ENCODE measurements at places on chromosomes 4 and X.

DNA sequence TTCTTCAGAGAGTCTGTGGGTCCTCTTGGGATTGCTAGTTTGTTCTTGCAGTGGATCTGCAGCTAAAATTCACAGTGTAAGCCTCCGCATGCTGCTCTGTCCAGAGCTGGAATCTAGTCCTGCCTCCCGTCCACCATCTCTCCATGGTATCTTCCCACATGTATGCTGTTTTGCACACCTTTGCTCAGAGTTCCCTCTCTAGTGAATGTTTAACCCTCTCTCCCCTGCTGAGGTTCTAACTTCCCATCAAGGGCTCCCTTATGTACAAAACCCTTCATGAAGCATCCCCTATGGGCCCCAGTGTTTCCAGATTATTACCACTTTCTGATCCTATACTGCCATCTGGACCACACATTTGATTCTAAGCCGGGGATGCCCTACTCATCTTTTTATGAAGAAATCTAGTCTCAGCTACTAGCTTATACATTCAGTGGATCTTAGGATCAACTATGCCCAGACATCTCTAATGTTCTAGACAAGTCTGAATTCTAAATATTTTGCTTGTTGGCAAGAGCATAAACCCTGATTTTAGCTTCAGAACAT is 157.3 kb downstream of the CPEB2 start:
- no peak for DNase-seq

DNA sequence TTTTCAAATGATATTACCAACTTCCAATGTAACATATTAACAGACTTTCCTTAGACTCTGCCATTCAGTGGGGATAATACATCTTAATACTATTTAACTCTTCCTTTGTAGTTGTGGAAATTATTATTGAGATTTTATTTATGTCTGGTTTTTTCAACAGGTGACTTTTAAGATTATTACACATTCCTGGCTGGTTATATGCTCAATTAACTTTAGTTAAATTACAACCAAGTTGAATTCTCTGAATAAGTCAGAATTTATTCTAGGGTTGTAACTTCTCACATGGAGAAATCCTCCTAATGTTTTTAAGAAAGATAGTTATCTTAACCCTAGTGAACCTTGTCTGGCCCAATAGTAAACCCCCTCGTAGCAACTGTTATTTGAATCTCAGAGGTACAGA is 107.3 kb downstream of the SLC10A6 start:
- no peak for DNase-seq

DNA sequence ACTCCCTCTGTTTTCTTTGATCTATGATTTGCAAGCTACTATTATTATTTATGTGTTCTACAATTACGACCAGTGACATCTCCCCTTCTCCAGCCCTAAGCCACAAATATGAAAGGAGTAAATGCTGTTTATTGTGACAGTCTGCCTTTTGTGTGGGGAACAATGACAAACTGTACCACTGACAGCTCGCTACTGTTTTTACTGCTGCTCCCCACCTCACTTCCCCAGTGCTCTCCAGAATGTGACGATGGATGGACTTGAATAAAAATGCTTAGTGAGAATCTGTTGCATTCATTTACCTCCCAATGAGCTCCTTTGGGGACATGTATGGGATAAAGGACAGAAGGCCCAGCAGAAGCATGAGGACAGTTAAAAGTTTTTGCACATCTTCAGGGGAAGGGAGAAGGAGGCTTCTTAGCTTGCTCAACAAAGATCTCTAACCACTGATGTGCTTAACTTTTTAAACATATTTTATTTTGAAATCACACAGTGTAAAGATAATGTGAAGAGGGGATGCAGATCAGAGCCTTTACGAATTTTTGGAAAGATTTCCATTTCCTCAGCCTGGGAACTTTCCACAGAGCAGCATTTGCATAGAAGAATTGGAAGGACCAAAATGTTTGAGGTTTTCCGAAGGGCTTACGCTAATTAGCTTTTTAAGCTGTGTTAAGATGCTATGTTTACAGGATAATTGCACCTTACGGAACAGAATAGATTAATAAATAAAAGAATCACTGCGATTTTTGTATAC is 485.1 kb upstream of the TENM3 start:
- no peak for DNase-seq

GRCh38 chr4:52869196-52869595 is 7.1 kb downstream of the RASL11B start:
- DNase-seq: no peak

DNA sequence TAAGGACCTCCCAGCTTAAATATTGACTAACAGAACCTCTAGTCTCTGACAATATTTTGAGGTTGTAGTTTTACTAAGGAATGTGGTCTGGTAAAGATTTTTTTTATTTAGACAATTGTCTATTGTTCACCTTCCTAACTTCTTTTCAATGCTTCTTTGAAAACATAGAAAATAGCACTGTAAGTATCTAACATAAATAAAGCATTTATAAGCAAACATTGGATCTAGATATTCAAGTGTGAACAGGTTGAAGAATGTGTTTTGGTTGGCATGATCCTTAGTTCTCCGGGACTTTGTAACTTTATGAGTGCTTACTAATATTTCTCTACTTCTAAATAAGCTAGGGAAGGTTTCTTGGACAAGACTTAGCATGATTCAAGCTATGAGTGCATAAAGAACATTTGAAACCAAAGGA is 285.4 kb upstream of the ARSJ start:
- DNase-seq: no peak

DNA sequence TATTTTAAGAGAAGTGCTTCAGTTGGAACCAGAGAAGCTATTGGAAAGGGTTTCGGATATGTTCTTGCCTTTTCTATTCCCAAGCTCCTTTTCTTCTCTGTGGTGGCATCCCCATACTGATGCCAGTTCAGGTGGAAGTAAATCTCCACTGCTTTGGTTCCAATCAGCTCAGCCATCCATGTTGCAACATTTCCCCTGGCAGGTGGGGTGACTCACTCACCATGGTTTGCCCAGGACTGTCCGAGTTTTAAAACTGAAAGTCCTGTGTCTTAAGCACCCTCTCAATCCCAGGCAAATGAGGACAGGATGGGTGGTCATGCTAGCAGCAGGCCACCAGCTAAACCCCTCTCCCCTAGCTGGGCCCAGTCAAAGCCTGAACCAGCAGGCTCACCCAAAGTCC is 15.1 kb downstream of the RAI2 start:
- DNase-seq: no peak

GRCh38 chrX:3141031-3141430 is 99.8 kb downstream of the ARSF start:
- DNase-seq: no peak

DNA sequence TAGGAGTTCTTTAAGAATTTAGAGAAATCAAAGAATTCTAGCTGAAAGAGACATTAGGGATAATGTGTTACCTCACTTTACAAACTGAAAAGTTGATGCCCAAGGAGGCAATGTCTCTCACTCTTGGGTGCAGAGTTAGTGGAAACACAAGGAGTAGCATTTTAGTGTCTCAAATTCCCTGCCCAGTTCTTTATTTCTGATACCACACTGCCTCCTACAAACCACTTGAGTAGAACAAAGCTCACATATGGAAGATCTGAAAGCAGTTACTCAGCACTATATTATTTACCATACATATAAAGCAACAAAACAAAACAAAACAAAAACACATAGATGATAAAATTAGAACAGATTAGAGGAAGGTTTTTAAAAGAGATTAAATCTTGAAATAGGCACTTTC is 124.2 kb downstream of the REELD1 start:
- no peak for DNase-seq

DNA sequence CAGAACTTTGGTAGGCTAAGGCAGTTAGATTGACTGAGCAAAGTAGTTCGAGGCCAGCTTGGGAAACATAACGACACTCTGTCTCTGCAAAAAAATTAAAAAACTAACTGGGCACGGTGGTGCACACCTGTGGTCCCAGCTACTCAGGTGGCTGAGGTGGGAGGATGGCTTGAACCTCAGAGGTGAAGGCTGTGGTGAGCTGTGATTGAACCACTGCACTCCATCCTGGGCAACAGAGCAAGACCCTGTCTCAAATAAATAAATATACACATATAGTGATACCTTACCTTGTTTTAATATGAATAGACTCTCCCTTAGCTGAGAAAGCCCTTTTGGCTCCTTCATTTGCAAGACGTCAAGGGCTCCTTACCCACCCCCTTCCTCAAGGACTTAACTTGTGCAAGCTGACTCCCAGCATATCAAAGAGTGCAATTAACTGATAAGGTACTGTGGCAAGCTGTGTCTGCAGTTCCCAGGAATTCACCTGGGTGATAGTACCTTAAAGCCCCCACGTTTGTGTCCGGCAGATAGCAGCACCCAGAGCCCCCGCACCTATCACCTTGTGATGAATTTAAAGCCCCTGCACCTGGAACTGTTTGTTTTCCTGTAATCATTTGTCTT is 655.6 kb upstream of the GALNTL6 start:
- DNase-seq: no peak

DNA sequence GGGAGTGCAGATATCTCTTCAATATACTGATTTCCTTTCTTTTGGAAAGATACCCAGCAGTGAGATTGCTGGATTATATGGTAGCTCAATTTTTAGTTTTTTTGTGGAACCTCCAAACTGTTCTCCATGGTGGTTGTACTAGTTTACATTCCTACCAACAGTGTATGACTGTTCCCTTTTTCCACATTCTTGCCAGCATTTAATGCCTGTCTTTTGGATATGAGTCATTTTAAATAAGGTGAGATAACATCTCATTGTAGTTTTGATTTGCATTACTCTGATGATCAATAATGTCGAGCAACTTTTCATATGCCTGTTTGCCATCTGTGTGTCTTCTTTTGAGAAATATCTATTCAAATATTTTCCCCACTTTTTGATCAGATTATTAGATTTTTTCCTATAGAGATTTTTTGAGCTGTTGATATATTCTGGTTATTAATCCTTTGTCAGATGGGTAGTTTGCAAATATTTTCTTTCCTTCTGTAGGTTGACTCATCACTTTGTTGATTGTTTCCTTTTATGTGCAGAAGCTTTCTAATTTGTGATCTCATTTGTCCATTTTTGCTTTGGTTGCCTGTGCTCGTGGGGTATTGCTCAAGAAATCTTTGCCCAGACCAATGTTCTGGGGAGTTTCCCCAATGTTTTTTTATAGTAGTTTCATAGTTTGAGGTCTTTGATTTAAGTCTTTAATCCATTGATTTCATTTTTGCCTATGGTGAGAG is 552.7 kb downstream of the ZNF674 start:
- DNase-seq: no peak

DNA sequence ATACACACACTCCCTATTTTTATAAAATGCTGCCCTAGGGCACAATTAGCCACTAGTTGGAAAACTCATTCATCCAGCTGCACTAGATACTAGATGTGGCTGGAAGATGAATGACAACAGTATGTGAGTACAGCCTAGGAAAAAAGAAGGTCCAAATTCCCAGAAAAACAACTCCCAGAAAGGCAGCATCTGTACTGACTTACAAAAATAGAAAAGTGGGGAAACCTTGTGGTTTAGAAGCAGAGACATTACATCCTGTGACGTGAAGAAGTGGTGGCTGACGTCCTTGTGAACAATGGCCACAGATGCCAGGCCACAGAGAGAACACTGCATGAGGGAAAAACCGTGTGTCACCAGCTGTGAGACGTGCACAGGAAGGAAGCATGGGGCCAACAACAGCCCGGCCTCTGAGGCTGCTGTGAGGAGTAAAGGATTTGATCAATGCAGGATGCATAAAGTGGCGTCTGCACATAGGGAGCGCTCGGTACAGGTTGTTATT is 81.2 kb downstream of the SPRY1 start:
- no peak for DNase-seq

GRCh38 chr4:185384930-185385331 is 10.8 kb downstream of the LRP2BP start:
- DNase-seq: no peak

- DNase-seq: no peak
Observed at GRCh38 chr4:183601381-183601780, 57.6 kb downstream of the RWDD4 start.

DNA sequence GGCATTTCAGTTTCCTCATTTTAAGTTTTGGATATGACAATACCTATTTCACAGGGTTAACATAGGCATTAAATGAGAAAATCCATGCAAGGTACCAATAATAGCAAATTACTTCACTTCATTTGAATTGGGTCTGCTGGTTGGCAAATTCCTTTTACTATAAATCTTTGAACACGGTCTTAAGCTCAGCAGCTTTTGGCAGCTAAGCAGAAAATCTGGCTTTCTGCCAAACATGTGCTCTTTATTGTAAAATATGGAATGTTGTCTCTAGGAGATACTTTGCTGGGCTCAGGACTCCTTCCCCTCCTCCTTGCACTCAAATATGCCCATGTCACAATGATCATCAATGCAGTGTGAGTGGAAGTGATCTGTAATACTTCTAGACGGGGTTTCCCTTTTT is 16.8 kb upstream of the DMP1 start:
- peak; percentile 18 for DNase-seq

DNA sequence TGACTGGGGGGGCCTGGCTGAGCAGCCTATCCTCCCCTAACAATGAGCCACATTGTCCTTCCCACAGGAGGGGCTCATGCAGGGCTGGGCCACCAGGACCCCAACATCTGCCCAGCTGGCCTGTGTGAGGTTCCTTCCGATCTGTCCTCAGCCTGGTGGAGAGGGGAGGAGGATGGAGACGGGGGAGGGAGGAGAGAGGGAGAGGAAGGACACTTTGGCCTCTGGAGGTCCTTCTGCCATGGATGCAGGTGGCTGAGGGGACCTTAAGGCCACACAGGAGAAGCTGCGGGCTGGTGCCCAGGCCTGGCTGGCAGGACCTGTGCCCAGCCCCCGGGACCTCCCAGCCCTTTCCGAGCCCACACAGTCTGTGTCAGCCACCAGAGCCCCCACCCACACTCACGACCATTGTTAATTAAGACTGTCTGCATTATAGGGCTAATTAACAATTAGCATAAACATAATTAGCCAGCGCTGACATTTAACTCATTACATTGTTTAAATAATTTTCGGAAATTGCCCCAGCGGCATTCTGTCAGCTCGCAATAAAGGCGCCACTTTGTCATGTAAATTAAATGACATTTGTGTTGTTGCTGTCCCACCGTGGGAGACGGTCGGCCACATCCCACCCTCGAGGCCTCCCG is 53.0 kb upstream of the NKX1-1 start:
- DNase-seq: no peak

DNA sequence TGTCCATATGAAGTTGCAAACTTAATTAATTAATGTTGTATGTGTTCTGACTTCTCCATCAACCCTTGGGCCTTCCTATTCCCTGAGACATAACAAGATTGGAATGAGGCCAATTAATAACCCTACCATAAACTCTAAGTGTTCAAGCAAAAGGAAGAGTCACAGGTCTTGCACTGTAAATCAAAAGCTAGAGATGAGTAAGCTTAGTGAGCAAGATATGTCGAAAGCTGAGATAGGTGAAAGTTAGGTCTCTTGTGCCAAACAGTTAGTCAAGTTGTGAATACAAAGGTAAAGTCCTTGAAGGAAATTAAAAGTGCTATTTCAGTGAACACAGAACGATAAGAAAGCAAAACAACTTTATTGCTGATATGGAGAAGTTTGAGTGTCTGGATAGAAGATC is 58.2 kb upstream of the GPRIN3 start:
- no peak for DNase-seq

DNA sequence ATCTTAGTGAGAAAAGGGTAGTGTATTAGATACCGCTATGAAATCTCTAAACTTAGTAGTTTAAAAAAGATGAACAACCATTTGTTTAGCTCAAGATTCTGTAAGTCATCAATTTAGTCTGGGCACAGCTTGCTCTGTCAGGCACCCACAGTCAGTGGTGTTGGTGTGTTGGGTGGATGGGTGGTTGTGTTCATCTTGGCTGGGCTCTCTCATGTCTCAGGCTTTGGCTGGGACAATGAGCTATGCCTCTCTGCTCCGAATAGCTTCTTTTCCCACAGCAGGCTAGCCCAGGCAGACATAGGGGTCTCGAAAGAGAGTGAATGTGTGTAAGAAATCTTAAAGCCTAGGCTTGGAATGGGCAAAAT is 127.0 kb upstream of the GATB start:
- no peak for DNase-seq
